Foreskin keratinocyte (primary cell): ENCODE measurements at places on chromosomes 16 and 17.
A peak's percentile ranks its signal among the peaks of the same experiment; 100 is the strongest.

DNA sequence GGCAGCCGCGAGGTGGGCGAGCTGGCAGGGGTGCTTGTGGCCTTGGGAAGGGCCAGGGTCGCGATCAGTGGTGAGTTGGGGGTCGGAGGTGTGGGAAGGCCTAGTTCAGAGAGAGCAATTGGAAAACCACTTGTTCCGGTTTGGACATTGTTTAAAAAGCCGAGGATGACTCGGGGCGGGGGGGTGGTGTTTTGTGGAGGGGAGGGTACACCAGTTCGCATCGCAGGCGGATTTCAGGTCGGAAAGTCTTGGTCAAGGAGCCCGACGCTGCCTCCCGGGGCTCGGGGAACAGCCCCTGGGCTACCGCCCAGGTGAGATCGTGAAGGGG lies 66.4 kb downstream of the KPNA2 start:
- no peak for DNase-seq

DNA sequence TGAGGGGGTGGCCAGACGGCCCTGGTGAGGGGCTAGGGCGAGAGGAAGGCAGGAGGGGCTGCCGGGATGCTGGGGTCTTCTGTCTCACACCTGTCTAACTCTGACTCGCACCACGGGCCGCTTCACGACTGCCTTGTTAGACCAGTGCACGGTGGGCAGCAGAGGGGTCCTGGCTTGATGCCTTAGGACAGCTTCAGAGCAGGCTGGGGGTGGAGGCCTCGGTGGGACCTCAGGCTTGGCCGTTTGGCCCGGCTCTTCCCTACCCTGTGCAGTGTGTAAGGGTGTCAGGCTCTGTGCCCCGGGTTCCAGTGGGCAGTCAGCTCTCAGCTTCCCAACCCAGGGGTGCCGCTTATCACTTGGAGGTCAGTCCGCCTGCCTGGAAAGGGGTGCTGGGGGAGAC lies 100.7 kb downstream of the OR1D5 start:
- DNase-seq = no peak

DNA sequence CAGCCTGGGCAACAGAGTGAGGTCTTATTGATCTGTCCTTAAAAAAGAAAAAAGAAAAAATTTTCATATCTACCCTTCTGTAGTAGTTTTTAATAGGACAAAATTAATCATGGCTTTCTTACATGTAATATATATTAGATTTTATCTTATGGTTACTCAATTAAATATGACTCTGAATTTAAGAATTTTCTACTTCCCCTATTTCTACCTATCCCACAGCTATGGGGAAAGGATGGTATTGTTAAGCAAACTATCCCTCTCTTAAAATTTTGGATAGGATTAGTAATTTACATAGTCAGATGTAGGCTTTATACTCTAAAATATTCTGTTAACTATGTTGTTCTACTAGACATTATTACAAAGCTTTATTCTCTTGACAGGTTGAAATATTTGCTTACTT lies 62.5 kb downstream of the NQO1 start:
- DNase-seq = no peak

DNA sequence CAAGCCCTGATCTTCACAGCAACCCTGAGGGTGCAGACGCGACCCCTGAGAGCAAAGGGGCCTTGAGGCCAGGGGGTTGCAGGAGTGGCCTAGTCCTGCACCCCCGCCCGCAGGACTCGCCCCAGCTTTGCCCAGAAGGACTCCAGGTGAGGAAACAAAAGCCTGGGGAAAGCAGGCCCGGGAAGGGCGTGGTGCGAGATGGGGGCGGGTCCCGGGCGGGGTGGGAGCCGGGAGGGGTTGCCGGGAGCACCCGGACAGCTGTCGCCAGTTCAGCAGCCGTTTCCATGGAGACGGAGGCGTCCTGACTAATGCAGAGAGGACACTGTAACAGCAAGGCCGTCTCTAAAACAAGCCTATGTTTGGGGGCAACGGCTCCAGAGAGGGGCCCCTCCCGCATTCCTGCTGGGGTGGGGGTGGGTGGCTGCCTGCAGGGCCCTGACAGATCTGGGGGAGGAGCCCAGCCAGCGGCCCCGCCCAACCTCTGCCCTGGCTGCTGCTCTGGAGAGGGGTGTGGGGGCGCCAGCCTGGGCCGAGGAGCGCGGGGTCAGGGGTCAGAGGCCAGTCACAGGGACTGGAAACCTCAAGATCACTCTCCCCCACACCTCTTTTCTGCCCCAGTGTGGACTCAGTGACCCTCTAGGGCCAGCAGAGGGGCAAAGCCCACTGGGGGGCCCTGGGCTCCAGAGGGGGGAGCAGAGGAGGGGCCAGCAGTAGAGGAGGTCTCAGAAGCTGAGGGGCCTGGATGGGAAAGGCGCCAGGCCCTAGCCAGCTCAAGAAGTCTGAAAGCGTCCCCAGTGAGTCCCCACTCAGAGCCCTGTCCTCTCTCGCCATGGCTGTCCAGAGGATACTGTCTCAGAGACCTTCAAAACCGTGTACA lies 3.1 kb upstream of the TPPP3 start:
- peak; percentile 79 for DNase-seq

GRCh38 chr17:45873728-45874127 lies 20.6 kb upstream of the MAPT start:
- peak; percentile 20 for DNase-seq
